Natural killer cell treated with Interleukin-12 subunit alpha and Interleukin-12 subunit beta and Interleukin-15 and Interleukin-18, amount 100 ng/mL, for 72 hours (primary cell): ENCODE measurements at places on chromosomes 3 and 15. TPM values are rescaled to one million over a fixed set of nuclear protein-coding genes. Genes with fewer than 3 reads are reported as not detected.

- DNase-seq: no peak
Observed at GRCh38 chr3:142999881-143000280, 1.5 kb upstream of the U2SURP start.

DNA sequence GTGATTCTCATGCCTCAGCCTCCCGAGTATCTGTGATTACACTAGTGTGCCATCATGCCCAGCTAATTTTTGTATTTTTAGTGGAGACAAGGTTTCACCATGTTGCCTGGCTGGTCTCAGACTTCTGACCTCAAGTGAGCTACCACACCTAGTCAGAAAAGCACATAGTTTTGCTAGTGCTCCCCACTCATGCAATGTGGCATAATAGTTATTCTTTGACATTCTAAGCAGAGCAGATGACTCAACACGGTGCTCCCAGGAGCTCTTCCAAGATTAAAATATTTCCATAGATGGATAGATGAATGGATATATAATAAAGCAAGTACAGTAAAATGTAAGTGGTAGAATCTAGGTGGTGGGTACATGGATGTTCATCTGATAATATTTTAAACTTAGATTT is 53.1 kb upstream of the GK5 start:
- no peak for DNase-seq

DNA sequence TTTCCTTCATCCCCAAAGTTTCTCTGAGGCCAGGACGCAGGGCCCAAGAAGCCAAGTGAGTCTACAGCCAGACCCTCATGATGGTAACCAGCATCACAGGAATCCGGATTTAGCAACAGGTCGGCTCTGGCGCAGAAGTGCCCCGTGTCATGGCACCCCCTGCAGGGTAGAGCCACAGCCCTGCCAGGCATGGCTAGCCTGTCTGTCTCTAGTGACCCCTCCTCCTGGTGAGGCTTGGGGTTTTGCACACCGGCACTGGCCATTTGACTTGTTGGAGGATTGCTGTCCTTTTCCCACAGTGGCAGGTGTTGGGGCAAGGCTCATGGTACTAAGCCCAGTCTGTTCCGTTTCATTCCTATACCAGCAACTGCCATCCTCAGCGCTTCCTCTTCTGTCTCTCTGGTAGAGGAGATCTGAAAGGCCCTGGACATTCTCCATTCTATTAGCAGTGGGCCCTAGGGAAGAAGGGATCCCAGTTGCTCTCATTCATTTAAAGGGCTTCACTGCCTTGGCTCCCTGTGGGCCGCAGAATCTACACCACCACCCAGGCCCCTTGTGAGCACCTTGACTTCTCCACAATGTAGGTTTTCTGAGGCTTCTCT is 9.4 kb upstream of the CHAC1 start:
- DNase-seq: no peak

GRCh38 chr3:197597335-197597734 is 41.6 kb upstream of the BDH1 start:
- DNase-seq: no peak

- no peak for DNase-seq
Observed at GRCh38 chr3:159151130-159151529, 349.3 kb downstream of the MFSD1 start.

- DNase-seq: no peak
Observed at GRCh38 chr15:25247407-25248038, 191.3 kb downstream of the UBE3A start.

Gene DNAH12
- total RNA-seq: 0.05 TPM

Gene ZNF445
- 33.3 TPM for total RNA-seq

Gene SEMA3G
- total RNA-seq: 0.08 TPM

Gene POU1F1
- not detected for total RNA-seq

Gene PLCB2
- total RNA-seq: 109 TPM

Gene GOLGA8G
- not detected for total RNA-seq

Gene GLCE
- total RNA-seq: 4.6 TPM

Gene TBCCD1
- total RNA-seq: 21.8 TPM

Gene RTP1
- not detected for total RNA-seq

Gene TAMM41
- 48.7 TPM for total RNA-seq
